ENCODE measurements at places on chromosomes 11 and 22.
A peak's percentile ranks its signal among the peaks of the same experiment; 100 is the strongest.

- DNase-seq, result no peak
Measured at GRCh38 chr22:23609983-23610781, 21.9 kb downstream of the DRICH1 start.

GRCh38 chr11:111185266-111185665 lies 60.3 kb upstream of the POU2AF2 start:
- peak; percentile 15 for DNase-seq

DNA sequence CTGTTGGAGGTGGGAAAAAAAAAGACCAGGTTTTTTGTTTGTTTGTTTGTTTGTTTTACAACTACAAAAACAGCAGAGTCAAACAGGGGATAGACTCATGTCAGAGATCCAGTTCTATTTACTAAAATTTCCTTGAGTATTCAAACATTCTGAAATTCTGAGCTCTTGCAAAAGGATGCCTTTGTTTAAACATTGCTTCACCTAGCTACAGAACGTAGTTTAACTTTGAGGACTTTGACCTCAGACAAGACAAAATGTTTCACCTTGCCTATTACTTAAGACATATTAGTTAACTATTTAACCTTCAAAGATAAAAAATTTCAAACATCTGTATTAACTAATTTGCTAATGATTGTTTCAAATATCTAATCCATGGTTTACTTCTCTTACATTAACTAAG lies 36.1 kb upstream of the GLYATL2 start:
- no peak for DNase-seq

DNA sequence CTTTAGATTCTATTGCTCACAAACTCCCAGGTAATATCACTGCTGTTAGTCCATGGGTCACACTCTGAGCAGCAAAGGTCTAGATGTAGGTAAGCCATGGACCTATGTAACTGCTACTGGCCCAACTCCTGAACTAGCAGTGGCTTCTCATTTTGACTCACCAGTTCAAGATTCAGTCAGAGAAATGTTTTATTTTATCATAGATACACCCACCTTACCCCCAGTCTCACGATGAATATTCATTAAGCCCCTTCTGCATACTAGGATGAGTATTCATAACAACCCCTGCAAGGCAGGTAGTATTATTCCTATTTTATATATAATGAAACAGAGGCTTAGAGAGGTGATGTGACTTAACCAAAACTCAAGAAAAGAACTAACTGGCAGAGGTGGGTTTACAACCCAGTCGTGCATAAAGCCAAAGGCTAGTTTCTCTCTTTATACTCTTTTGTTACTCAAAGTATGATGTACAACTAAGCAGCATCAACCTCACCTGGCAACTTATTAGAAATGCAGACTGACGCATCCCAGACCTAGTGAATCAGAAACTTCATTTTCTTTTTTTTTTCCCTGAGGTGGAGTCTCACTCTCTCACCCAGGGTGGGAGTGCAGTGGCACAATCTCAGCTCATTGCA lies 957.6 kb upstream of the CCDC90B start:
- no peak for DNase-seq

GRCh38 chr22:29300467-29300806 lies 6.0 kb upstream of the GAS2L1 start:
- DNase-seq, result no peak

DNA sequence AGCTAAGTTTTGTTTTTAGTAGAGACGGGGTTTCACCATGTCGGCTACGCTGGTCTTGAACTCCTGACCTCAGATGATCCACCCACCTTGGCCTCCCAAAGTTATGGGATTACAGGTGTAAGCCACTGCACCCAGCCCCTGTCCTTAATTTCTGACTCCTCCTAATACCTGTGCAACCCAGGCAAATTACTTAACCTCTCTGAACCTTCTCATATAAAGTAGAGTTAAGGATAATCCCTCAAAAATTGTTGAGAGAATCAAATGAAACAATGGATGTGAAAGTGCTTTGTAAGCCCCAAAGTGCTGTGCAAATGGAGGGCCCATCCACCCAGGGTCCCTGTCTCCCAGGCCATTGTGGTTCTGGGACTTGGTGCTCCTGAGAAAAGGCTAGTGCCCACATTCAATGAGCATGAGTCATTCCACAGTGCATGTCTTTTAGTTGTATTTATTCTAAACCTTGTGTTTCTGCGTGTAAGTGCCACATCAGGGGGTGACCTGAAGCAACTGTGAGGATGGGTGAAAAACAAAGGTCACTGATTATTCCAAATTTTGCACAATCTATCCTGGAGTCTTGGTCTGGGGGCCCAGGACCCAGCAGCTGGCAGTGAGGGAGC lies 61.4 kb upstream of the PTPRJ start:
- DNase-seq, result no peak

- no peak for DNase-seq
Measured at GRCh38 chr11:88387957-88388356, 50.4 kb upstream of the CTSC start.

DNA sequence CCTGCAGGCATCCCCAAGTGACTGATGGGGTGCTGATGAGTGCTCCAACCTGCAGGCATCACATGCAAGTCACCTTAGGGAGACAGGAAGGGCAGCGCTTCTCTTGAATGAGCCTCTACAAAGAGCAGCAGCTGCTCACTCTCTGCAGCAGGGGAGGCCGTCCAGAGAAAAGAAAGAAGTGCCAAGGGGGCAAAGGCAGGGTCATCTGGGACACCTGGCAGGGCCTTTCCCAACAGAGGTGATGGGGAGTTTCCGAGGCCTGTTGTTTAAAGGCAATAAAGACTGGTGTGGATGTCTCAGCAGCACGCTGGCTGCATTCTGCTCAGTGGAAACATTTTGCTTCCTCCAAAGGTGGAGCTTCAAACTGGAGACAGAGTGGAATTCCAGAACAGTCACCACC lies 113.7 kb downstream of the ETS1 start:
- no peak for DNase-seq

- DNase-seq, result no peak
Measured at GRCh38 chr11:96197103-96197502, 145.9 kb downstream of the MAML2 start.

DNA sequence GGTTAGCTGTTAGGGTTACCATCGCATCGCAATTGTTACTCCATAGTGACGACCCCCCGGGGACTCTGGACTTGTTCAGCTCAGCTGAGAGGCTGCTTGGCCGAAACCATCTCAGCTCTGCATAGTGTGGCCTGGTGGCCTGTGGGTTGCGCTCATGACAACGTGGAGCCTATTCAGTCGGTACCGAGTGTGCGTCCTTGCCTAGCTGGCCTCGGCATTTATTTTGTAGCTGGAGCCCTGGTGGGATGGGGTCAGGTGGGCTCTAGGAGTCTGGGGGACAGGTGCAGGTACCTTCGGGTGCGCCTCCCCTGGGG lies 13.5 kb downstream of the LRP5 start:
- DNase-seq, result no peak

GRCh38 chr11:97454988-97455387 lies 1065.2 kb downstream of the JRKL start:
- peak; percentile 52 for DNase-seq

DNA sequence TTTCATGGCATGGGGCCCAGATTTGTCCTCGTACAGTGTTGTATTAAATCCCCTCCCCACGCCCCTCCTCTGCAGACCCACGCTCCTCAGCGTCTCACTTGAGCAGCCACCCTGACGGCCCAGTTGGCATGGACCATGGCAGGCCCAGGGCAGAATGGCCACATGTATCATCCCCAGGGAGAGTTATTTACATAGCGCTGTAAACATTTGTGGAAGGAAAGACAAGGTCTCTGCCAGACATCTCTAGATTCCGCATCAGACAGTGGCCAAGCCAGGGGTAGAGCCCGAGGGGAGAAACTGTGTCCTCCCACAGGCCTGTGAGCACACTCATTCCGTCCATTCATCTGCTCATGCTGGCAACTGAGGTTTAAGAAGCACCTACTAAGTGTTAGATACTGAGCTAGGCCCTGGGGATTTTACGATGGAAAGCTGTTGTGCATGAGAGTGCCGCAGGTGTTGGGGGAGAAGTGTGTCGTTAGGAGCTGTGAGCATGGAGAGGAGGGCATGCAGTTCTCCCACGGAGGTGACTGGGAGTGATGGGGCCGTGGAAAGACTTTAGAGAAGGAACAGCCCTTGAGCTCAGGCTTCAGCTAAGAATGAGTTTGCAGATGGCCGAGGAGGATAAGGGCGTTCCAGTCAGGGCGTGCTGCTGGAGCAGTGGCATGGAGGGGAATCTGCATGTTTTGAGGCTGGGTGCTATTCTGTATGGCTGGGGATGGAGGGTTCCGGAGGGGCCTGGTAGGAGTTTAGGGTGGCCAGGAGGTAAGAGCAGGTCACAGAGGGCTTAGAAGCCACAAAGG lies 94.9 kb downstream of the GRIK4 start:
- DNase-seq, result no peak

DNA sequence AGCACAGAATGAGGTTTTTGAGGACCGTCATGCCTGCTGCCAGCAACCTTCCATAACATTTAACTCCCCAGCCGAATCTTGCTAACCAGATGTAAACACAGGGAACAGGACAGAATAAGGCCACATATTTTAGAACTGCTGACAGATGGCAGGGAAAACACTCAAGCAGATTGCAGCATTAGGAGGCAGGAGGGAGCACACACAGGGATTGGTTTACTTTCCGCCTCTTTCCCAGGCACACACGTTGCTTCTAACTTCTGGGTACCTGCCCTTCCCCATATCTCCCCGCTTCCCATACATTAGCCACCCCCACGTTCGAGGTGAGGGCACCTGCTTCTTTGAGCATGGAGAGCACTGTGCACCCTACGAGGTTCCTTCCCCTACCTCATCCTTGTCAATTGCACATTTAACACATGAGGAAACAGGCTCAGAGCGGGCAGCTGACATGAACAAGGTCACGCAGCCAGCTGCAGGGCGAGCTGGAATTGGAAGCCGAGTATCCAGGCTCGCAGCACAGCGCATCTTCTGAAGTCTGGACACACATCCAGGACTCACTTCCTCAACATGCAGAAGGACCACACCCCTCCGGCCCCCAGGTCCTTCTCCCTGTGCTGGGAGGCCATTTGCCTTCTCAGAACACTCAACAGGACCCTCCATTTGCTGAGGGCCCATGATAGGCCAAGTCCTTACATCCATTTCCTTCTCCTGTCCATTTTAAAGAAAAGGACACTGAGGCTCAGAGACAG lies 18.7 kb downstream of the ASPHD2 start:
- DNase-seq, result no peak

- DNase-seq, result no peak
Measured at GRCh38 chr11:73258104-73259035, 13.8 kb upstream of the P2RY6 start.

GRCh38 chr11:128868841-128869671 lies 2.0 kb upstream of the KCNJ1 start:
- no peak for DNase-seq

DNA sequence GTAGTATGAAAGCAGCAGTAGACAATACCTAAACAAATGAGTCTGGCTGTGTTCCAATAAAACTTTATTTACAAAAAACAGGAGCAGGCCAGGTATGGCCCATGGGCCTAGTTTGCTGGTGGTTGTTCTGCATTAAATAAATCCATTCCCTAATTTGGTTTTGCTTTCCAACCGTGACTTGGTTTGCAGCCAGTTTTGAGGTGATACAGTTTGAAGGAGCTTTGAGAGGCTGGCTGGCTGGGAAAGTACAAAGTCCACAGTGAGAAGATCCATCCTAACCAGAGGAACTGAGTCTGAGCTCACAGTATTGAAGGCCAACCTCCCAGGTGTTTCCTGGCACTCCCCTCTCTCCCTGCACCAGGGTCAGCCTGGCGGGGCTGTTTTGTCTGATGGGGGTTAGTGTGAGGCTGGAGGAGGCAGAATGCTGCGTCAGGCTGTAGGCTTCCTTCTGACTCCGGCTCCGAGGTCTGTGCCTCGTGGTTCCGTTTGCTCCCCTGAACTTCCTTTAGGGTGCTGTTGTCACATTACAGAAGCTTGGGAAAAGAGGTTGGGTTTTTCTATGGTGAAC lies 129.5 kb downstream of the MICAL2 start:
- DNase-seq, result no peak

DNA sequence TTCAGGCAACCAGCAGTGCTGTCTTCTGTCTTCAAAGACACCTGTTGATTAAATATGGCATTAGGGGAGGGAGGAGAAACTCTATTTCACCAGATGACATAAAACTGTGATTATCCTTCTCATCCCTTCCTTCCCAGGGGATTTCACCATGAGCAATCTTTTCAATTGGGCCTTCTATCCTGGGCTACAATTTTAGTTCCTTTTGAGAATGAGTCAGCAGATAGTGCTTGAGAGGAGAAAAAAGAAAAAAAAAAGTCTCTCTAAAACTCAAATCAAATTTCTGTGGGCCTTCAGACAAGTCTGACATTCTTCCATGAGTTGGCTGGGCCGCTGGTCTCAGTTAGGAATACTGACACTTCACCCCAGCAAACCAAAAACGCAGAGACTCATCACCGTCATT lies 7.2 kb downstream of the FLI1 start:
- no peak for DNase-seq

- DNase-seq, result no peak
Measured at GRCh38 chr22:26681395-26681821, 24.0 kb downstream of the MIAT start.

DNA sequence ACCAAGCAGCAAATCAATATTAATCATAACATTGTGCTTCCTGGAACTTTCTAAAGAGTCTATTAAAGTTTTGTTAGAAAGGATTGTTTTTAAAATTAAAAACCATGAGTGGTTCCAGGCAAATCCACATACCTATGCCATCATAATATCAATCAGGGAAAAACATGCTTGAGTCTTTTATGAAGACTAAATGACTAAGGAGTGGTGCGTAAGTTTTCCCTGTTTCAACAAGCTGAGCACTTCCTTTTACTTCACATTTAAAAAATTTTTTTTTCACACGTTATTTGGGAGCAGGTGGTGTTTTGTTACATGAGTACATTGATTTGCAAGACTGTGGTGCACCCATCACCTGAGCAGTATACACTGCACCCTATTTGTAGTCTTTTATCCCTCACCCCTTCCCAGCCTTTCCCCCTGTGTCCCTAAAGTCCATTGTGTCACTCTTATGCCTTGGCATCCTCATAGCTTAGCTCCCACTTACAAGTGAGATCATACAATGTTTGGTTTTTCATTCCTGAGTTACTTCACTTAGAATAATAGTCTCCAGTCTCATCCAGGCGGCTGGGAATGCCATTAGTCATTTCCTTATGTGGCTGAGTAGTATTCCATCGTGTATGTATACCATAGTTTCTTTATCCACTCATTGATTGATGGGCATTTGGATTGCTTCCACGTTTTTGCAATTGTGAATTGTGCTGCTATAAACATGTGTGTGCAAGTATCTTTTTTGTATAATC lies 1190.3 kb upstream of the RAG2 start:
- no peak for DNase-seq

GRCh38 chr11:116517077-116517476 lies 255.7 kb downstream of the BUD13 start:
- DNase-seq, result no peak

DNA sequence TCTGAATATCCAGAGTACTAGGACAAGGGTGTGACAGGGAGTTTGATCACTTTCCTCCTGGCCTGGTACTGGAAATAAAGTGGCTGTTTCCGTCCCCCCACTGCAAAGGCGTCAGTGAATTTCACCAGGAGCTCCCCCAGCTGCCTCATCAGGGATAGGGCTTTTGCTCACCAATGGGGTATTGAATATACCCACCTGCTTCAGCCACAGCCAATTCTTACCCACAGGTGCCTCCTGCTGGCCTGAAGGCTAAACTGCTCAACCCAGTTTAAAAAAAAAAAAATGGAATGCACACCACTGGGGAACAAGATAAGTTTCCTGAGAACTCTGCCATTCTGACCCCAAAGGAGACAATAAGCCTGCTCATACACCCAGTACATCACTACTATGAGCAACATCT lies 65.3 kb upstream of the MS4A8 start:
- DNase-seq, result no peak

- no peak for DNase-seq
Measured at GRCh38 chr11:65575568-65576231, at the start of gene EHBP1L1. Gene EHBP1L1, plus strand, starts transcription at chr11:65576053. Its CDS starts 250 bp downstream, at chr11:65576303.
